Left renal pelvis (tissue), 4 donors: ENCODE measurements at places on chromosomes 7 and 10. TPM values are rescaled to one million over a fixed set of nuclear protein-coding genes. Genes with fewer than 3 reads are reported as not detected.

GRCh38 chr7:134737566-134738345, 41.7 kb upstream of the CALD1 start:
- no peak for DNase-seq

DNA sequence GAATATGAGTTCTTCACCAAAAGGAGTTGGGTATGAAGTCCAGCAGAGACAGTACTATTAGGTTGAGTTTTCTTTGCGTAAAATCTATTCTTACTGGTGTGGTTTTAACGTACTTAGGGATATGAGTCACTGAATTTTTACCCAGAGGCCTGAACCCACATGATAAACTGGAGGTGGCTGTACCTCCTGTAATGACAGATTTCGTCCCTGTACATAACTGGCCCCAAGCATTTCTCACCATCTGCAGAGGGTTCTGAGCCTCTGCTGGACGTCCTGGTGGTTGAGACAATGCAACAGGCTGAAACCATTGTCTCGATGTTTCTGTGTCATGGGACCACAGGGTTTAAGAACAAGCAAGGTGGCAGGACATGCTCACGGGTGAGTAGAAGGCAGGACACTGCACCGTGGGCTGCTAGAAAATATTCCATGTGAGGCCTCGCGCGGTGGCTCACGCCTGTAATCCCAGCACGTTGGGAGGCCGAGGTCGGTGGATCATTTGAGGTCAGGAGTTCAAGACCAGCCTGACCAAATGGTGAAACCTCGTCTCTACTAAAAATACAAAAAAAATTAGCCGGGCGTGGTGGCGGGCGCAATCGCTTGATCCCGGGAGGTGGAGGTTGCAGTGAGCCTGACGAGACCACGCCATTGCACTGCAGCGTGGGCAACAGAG, 233.9 kb downstream of the DNAJB6 start:
- no peak for DNase-seq

The ZCWPW1 gene
- polyA plus RNA-seq: 5.9 TPM

The GIMAP7 gene
- 11.4 TPM for polyA plus RNA-seq

DNA sequence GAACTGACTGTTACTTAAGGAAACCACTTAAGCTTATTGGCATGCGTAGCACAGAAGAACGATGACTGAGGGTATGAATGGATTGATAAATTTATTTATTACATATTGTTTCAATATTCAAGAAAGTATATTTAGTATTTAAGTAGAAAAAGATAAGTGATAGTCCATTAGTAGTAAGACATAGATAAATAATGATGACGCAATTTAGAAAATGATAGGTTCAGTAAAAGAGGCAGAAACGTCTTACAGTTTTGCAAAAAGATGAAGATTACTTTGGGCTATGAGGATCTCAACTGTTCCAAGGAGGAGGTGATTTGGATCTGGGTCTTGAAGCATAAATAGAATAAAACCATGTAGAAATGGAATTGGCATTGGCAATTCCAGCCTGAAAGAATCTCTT, 36.6 kb upstream of the RSU1 start:
- DNase-seq: no peak

GRCh38 chr7:618539-619367, 99.1 kb upstream of the PDGFA start:
- DNase-seq: no peak
